ENCODE measurements at places on chromosomes 6 and 20. TPM values are rescaled to one million over a fixed set of nuclear protein-coding genes. Genes with fewer than 3 reads are reported as not detected.

DNA sequence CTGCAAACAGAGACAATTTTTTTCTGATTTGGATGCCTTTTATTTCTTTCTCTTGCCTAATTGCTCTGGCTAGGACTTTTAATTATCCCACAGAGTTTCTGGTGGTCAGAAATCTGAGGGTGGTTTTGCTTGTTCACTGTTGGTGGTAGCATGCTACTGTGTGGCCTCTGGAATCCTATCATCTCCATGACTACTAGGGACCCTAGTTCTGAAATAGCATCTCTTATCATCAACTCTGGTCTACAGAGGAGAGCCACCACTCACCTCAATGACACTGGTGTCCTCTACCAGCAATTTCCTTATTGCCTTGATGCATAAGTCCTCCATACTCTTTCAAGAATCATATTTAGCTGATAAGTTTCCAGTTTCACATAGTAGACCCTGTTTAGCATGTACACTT, 27.5 kb upstream of the STX11 start:
- DNase-seq = no peak

GRCh38 chr6:19892260-19892659, 55.1 kb downstream of the ID4 start:
- DNase-seq = no peak

DNA sequence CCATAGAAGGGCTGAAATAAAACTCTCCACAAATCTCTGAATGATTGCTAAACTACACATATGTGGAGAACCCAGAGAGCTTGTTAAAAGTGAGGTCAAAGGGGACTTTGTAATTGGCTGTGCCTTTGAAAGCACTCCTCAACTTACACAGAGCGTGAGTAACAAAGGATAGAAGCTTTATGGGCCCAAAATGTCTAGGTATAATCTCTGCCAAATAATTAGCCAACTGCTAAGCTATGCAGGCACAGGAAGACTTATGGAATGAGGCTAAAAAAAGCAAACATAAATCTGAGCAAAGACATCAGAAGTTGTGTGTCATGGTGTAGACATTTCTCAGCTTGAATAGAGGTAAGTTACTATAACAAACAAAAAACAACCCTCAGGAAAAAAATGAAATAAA, 23.3 kb upstream of the UST start:
- DNase-seq = no peak

Gene BIRC7
- total RNA-seq = 9.0 TPM

Gene LRRN4
- 0.57 TPM for total RNA-seq
